DMS79 (cell line): ENCODE measurements at places on chromosomes 6 and 20.

DNA sequence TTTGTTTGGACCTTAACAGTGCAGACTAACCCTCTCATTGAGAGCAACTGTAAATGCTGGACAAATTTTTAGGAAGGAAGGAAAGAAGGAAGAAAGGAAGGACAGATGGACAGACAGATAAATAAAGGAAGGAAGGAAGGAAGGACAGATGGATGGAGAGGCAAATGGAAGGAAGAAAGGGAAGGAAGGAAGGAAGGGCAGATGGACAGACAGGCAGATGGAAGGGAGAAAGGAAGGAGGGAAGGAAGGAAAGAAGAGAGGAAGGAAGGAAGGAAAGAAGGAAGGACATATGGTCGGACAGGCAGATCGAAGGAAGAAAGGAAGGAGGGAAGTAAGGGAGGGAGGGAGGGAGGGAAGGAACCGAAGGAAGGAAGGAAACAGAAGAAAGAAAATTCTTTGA is 388.5 kb upstream of the CDH4 start:
- DNase-seq = no peak

GRCh38 chr20:49951151-49951550 is 15.0 kb downstream of the RNF114 start:
- DNase-seq = no peak

GRCh38 chr6:139744891-139745290 is 370.4 kb upstream of the CITED2 start:
- no peak for DNase-seq

DNA sequence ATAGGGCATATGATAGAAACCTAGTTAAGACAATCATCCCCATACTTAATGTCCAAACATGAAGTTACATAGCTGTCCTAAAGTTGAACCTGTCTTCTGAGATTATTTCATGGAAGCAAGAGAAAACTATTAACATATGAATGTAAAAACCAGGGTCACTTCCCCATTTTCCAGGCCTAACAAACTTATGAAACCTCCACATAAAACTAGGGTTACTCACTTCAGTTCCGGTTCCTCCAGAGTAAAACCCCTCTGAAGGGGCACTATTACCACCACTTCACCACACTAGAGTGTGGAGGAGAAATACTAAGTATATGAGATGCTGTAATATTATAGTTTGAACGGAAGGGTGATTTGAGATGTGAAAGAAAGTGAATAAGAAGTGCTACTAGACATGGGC is 14.9 kb downstream of the PRKN start:
- DNase-seq = no peak

- no peak for DNase-seq
Measured at GRCh38 chr6:125151700-125152099, 1.9 kb upstream of the TPD52L1 start.

GRCh38 chr20:59620860-59621505 is 16.6 kb downstream of the PHACTR3 start:
- DNase-seq = no peak

DNA sequence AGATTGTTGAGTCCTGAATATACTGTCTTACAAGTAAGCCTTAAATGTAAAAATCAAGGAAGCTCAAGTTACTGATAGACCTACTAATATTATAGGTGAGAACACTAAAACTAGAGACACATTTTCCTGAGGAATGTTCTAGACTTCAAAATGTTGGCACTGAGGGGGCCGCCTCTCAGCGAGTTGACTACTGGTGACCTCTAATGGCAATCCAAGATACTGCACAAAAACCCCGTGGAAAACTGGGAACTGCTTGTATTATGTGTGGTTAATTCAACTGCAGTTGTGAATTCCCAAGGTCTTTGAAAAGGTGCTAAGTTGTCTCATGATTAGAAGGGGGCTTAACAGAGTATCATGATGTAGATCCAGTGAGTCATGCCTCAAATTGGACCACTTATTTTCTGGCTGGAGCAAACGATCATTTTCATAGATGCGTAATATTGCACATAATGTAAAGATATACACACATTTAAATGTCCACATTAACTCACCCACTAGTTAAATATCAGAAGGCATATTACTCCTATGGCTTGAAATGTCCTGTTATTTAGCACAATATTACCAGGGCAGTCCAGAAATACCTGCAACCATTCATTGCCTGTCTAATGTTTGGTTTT is 336.2 kb downstream of the FOXA2 start:
- no peak for DNase-seq

DNA sequence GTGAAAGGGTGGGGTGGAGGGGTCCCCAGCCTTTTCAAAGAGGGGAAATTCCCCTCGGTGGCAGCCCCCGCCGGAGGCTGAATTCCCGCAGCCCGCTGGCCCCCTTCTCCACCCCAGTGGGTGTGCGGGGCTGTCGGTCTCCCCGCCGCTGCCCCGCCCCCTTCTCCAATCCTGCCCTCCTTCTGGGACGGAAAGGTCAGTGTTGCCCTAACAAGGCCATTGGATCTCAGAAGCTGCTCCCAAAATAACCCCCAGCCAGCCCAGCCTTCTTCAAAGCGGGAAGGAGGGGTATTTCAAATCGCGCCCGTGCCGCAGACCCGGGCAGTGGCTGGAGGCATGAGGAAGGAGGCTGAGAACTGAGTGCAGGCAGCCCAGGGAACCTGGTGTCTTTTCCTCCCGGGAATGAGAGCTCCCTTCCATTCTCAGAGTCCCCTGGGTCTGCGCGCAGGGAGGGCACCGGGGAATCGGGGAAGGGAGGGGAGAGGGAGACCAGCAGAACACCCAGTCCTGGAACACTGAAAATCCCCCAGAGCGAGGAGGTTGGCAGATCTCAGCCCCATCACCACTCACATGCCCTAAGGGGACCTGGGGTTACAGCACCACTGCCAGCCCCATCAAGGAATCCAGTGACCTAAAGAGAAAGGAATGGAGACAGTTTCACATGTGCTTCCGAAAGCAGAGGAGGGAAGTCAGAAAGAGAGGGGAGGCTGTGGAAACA is at the start of gene JPH2:
Gene JPH2 (minus strand): TSS at position 135 of the 718 bp plus-strand sequence. CDS start 483 bp downstream, outside the sequence.
- no peak for DNase-seq

DNA sequence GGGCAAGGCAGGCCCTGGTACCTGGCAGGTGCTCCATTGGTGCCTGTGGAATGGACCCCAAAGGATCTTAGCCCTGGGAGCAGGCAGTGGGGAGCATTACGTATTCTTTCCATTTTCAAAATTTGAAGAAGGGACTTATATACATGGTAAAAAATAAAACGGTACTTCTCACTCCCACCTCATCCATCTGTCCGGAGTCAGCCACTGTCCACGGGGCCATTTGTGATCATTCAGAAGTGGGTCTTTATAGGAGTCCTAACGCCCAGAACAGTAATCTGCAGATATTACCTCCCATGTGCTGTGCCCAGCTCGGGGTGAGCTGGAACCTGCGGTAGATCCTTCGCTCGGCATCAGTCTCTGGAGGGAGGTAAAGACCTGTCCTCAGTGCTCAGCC is 110.4 kb downstream of the SYCP2 start:
- DNase-seq = no peak

GRCh38 chr6:136952714-136953260 is 30.7 kb downstream of the SLC35D3 start:
- no peak for DNase-seq

DNA sequence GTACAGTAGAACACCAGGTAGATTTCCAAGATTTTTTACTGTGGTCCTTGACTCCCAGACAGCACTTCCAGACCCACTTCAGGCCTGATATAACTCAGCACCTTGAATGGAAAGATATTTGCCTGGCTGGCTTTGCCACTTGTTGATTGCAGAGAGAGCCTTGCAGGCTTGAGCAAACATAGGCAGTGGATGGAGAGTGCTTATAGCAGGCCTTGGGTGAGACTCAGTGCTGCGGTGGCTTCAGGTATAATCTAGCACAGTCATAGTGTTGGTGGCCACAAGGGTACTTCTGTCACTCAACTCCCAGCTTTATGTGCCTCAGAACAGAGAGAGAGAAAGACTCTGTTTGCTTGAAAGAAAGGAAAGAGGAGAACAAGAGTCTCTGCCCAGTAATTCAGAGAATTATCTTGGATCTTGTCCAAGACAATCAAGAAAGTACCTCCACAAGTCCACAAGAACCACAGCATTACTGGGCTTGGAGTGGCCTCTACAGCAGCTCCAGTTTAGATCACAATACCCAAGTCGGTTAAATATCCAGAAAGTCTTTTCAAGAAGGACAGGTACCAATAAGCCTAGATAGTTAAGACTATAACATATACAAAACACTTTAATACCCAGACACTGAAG is 70.5 kb upstream of the FKBP1C start:
- no peak for DNase-seq

- no peak for DNase-seq
Measured at GRCh38 chr6:36127462-36128016, 2.8 kb upstream of the MAPK13 start.

DNA sequence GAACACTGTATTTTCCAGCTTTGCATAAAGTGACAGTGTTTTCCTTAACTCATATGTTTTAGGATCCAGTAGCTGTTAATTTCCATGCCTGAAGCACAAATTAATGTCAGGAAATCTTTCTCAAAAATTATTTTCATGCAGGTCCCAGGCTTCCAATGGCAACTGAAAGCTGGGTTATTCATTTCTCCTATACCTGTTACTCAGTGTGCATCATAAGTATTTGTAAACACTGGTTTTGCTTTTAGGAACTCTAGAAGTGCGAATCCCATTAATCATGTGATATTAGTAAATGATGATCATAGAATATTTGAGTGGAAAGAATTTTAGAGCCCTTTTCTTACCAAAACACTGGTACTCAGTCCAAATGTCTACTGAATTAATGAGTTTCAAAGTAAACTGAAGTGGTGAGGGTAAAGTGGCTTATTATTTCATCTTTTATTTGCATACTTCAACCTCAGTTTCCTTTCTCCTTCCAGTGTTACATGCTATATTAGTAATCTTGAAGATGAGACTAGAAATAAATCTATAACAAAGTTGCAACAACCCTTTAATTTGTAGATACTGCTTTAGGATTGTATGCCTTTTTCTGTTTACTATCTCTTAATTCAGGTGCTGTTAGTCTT is 124.0 kb downstream of the ZFAND3 start:
- DNase-seq = peak; percentile 10

DNA sequence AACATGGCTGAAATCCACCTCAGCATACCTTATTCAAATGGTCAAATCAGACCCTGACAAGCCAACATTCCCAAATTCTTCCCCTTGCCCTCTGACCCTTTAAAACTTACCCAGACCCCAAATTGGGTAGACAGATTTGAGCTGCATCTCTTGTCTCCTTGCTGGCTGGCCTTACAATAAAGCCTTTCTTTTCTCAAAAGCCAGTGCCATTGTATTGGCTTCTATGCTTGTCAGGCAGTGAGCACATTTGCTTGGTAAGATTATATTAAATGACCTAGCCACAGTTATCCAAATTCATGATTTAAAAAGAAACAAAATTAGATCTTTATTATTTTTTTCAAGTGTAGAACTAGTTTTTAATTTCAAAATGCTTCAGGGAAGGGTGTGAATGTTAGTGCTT is 67.8 kb upstream of the FAM83B start:
- DNase-seq = no peak

DNA sequence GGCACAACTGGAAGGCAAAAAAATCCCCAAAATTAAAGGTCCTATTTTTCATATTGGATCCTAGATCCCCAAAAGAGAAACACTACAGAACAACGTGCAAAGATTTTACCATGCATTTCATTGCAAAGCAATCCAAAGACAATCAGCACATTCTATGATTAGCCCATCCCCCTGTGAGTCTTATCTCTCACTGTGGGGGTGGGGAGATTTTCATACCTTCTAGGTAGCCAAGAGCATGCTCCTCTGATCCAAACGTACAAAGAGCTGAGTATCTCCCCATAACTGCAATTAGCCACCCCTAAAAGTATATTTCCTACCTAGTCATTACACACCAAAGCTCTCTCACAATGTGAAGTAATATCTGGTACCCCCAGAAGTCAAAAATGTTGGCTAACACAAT is 22.2 kb upstream of the ENTPD6 start:
- no peak for DNase-seq

DNA sequence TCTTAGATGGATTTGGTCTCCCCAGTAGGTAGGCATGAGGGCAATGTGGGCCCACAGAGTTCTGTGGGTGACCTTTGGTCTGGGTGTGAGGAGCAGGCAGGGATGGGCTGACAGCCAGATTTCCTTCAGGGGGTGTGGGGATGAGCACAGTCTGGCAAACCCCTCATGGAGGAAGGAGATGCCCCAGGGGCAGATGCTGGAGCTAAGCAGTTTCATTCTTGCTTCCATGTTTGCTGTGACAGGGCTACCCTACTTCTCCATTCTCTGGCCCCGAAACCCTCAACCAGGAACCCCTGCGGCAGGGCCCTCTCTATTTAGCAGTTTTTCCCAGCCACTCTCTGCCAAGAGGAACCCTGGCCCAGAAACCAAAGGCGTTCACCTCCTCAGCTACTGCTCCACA is 40.4 kb downstream of the GCLC start:
- DNase-seq = no peak

GRCh38 chr20:60649541-60649940 is 602.5 kb upstream of the CDH4 start:
- DNase-seq = no peak

- peak; percentile 46 for DNase-seq
Measured at GRCh38 chr6:109834131-109834530, 143.0 kb downstream of the FIG4 start.

DNA sequence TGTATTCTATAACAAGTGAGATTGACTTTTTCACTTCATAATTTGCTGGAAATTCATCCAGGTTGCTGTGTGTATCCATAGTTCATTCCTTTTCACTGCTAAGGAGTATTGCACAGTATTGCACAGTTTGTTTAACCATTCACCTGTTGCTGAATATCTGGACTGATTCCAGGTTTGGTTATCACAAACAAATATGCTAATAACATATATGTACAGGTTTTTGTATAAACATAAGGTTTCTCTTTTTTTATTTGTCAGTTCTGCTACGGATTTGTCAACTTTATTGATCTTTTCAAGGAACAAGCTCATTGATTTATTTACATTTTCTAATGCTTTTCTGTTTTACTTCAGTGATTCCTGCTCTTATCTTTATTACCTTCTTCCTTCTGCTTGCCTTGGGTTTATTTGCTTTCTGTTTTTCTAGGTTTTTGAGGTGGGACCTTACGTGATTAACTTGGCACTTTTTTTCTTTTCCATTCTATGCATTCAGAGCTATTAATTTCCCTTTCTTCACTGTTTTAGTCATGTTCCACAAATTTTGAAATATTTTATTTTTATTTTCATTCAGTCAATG is 117.0 kb upstream of the OGFRL1 start:
- no peak for DNase-seq

- no peak for DNase-seq
Measured at GRCh38 chr6:51893366-51893765, 194.0 kb downstream of the PKHD1 start.

- no peak for DNase-seq
Measured at GRCh38 chr6:13586603-13587542, 12.5 kb downstream of the SIRT5 start.

GRCh38 chr6:136604328-136604825 is 54.2 kb upstream of the MAP7 start:
- no peak for DNase-seq

- peak; percentile 94 for DNase-seq
Measured at GRCh38 chr6:170007468-170008293, 256.3 kb downstream of the ERMARD start.

GRCh38 chr6:43771858-43772680 is 2.1 kb downstream of the VEGFA start:
- DNase-seq = no peak
